ENCODE measurements at places on chromosomes 5 and 9.

- DNase-seq = no peak
Observed at GRCh38 chr5:58507715-58508114, 16.5 kb downstream of the GAPT start.

DNA sequence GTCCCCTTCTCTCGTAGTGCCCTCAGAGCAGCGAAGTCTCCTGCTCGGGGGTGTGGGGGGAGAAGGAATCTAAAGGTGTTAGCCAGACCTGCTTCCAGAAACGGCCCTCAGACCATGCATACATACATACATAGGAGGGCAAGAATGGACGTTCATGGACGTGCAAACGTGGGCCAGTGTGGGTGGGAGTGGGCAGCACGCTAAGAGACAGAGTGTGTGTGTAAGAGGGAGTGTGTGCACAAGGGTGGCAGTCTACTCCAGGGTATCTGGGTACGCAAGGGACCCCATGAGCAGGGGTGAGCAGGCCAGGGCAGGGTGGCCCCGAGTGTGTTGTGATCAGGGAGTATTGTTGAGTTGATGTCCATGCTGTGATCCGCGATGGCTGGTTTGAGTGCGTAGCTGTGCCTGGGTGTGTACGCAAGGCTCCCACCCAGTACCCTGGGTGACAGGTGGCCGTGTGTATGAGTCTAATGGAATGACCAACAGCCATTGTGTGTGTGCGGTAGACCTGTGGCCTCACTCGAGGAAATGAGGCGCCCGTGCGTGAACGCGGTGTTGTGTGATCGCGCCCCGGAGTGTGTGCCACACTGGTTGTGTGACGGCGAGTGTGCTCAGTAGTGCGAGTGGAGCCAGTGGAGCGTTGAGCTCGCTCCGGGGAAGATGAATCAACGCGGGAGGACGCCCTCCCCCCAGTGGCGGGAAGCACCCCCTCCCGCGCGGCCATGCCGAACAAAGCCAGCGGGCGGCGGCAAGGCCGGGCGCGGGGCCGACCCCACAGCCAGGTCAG lies 826 bp downstream of the GPRIN1 start:
- no peak for DNase-seq

DNA sequence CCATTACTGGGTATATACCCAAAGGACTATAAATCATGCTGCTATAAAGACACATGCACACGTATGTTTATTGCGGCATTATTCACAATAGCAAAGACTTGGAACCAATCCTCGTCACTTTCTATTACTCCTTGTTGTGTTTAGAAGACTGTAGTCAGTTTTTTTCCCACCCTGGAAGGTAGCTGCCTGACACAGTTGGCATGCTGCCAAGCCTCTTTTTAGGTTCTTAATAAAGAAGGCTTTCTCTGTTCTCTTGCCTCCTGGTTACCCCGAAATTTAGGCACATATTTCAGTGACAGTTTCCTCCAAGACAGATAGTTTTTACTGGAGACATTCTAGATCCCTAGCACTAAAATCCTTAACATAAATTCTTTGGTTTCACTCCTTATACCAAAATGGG lies 205.4 kb upstream of the PCSK5 start:
- no peak for DNase-seq

GRCh38 chr5:167207081-167207480 lies 1084.4 kb upstream of the WWC1 start:
- no peak for DNase-seq

- DNase-seq = no peak
Observed at GRCh38 chr5:62152394-62153087, 153.5 kb upstream of the KIF2A start.

GRCh38 chr5:116942622-116943021 lies 368.0 kb upstream of the SEMA6A start:
- no peak for DNase-seq

DNA sequence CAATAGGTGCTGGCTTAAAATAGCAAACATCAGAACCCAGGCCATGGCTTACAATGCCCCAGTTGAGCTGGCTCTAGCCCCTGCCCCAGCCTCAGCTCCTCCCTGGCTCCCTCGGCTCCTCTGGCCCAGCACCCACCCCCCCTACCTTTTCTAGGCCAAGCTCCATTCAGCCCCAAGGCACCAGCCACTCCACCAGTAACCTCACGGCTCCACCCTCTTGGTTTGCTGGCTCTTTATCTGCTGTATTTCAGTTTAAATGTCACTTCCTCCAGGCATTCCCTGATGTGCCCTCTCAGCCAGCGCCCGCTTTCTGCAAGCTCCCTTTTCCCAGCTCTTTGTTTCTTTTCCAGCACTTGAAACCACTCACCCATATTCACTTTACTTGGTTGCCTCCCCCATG lies 10.6 kb downstream of the C1QTNF2 start:
- no peak for DNase-seq

DNA sequence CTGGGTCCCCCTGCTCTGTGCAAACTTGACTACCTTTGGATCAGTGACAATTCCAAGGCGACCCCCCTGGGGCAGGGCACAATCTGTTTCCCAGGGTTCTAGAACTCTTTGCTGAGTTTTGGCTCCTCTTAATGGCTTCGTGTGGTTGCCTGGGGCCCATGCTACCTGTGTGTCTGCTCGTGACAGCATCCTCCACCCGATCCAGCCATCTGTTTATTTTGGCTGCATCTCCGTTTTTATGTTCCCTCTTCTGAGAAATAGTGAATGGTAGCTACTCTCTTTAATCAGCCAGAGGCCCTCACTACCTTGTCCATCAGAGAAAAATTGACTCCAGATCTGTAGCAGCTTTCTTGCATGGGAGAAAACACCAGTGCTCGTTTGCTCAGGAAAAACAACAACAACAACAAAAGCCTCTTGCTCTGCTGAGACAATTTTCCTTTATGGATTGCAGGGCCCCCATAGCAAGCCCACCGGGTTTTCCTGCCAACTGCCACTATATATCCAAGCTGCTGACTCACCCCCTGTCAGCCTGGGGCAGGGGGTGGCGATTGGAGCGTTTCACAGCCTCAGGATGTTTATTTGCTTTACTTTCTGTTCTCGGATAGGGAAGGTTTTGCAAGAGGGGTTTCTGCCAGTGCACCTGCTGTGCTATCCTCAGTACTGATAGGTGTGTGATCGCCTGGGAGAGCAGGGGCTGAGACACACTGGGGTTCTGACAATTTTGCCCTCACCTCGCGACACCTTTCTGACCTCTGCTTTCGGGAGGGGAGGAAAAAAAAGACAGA lies 607.8 kb downstream of the BNC2 start:
- DNase-seq = no peak

GRCh38 chr5:145689235-145689634 lies 145.9 kb downstream of the PRELID2 start:
- no peak for DNase-seq

GRCh38 chr5:172361566-172362238 lies 78.1 kb upstream of the UBTD2 start:
- no peak for DNase-seq

- no peak for DNase-seq
Observed at GRCh38 chr5:96335873-96336272, 97.2 kb downstream of the PCSK1 start.

GRCh38 chr5:80507663-80508062 lies 19.8 kb downstream of the FAM151B start:
- DNase-seq = no peak

DNA sequence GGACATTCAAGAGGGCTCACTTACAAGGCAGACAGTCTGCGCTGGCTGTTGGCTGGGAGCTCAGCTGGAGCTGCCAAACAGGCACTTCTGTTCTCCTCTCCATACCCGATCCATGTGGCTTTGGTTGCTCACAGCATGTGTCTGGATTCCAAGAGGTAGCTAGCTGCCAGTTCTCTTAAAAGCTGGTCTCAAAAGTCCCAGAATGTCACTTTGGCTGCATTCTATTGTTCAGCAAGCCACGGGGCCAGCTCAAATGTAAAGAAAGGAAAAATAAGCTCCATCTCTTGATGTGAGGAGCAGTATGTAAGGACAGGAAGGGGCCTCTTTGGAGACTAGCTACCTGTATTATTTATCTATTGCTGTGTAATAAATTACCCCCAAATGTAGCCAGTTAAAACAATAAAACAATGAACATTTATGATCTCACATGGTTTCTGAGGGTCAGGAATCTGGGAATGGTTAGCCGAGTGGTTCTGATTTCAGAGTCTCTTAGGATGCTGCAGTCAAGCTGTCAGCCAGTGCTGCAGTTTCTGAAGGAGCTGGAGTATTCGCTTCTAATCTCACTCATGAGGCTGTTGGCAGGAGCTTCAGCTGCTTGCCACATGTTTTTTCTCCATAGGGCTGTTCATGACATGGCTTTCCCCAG lies 112.7 kb upstream of the CLINT1 start:
- DNase-seq = no peak

DNA sequence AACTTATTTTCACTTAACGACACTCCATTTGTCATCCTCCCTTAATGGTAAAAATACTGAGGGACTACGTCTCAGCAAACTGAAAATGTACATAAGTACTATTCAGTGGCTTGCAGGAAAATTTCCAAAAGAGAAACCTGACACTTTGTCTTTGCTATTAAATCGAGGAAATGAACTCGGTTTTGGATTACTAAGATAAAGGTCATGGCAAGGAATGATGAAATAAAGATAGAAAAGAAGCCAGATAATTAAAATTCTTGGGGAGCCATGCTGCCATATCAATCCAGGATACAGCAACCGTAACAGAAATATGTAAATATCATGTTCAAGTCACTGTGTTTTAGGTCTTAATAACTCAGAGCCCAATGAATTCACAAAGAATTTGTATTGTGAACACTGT lies 647.8 kb downstream of the CDH9 start:
- DNase-seq = no peak

DNA sequence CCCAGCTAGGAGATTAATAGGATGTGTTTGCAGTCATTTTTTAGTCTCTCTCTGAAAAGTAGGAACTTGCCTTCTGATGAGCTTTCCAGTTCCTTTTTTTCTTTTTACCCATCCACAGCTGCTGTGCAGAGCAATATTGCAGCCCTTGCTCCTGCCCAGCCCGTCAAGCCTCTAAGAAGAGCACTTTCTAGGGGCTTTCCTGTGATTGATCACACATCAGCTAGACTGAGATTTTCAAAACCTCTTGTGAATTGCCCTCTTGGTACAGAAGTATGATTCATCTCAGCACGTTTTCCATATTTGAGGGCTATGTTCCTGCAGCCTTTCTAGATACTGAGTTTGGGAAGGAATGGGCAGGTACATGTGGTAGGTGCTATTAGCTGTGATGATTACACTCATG lies 93.9 kb downstream of the GALNT10 start:
- DNase-seq = no peak

DNA sequence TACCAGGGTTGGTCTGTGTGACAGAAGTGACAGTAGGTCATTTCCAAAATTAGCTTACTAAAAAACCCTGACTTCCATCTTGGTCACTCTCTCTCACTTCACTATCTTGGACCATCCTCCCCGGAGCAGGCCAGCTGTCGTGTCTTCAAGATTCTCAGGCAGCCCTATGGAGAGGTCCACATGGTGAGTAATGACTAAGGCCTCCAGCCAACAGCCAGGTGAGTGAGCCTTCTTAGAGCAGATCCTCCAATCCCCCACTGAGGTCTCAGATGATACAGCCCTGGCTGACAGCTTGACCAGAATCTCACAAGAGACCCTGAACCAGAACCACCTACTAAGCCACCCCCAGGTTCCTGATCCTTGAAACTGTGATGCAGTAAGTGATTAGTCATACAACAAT lies 92.0 kb downstream of the DCP2 start:
- DNase-seq = no peak

DNA sequence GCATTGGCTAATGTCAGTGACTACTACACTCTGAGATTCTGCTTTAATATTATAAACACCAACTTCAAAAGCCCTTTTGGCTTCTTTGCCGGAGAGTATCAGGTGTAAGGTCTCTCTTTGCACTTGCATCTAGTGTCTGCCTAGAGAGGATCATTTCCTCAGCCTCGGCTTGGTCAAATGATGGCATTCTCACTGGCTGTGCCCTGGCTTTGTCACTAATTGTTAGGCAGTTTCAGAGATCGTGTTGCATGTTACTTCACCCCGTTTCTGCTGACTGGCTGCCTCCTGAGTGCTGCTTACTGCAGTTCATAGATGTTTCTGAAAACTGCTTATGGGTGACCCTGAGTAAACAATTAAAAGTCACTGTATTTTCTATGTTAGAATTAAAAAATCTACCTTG lies 48.8 kb downstream of the SLC1A3 start:
- no peak for DNase-seq

- DNase-seq = no peak
Observed at GRCh38 chr9:114314256-114314867, 8.5 kb upstream of the ORM1 start.

DNA sequence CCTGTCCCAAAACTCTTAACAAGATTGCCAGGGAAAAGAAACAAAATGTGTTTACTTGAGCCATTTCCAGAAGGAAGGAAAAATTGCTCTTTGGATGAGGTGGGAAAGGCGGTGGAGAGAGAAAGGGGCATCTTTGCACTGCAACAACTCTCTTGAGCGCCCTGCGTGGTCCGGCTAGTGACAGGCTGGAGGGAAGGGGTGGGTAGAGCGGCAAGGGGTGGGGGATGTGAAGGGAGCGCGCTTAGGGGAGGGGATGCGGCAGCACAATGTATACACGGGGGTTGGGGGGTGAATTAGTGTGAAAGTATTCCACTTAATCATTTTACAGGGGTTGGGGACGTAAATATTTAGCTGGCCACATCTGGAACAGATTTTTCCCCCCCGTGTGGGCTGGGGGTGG lies 1.3 kb downstream of the FGF10 start:
- DNase-seq = no peak

DNA sequence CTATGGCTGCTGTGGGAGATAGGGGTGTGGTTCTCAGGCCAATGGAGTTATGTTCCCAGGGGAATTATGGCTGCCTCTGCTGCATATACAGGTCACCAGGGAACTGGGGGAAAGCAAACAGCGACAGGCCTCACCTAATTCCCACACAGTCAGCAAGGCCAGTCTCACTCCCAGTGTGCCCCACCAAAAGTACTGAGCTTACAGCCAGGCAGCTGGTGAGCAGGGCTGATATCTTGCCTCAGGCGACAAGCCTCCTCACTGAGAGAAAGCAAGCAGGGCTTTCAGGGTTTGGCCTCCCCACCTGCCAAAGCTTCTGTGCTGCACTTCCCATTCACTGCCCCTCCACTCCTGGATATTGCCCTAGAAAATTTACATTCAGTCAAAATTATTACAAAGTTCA lies 273.8 kb upstream of the TARS1 start:
- no peak for DNase-seq

- DNase-seq = no peak
Observed at GRCh38 chr9:127816362-127816725, 13.7 kb downstream of the FPGS start.

DNA sequence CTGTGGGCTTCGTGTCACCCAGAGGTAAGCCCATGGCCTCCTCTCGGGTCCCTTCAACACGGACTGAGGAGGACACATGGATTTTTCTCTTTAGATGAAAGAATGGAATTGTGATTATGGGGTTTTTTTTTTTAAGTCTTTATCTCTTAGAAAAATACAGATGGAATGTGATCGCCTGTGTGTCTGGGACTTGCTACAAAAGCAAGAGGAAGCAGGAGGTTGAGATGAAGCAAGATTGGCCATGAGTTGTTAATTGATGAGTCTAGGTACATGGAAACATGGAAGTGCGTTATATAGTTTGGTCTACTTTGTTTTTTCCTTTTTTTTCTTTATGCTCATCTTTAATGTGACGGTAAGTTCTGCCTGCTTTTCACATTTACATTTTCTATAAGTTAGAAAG lies 14.6 kb downstream of the USP20 start:
- DNase-seq = no peak
